ENCODE measurements at places on chromosomes 2 and 18.

DNA sequence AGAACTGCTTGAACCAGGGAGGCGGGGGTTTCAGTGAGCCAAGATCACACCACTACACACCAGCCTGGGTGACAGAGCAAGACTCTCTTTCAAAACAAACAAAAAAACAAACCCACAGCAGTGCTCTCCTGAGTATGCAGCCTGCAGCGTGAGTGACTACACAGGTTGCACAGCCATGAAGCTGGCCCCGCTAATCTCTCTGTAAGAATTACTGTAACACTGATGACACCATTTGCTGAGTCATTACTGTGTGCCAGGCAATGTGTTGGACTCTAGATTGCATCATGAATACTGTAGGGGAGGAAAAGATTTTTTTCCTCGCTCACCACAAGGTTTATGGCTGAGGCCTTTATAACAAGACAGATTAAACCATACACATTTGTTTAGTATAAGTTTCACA, 118.6 kb upstream of the ATP8B1 start:
- no peak for DNase-seq

DNA sequence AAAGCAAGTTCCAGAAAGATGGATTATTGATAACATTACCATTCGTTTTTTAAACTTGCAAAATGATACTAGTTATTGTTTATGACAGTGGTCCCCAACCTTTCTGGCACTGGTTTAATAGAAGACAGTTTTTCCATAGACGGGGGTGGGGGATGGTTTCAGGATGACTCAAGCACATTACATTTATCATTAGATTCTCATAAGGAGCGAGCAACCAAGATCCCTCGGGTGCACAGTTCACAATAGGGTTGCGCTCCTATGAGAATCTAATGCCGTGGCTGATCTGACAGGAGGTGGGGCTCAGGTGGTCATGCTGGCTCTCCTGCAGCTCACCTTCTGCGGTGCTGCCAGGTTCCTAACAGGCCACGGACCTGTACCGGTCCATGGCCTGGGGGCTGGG, 86.2 kb downstream of the BCL2 start:
- DNase-seq = no peak

- no peak for DNase-seq
Observed at GRCh38 chr2:16406496-16407289, 258.9 kb downstream of the CYRIA start.

GRCh38 chr2:54387059-54387991, 68.8 kb upstream of the SPTBN1 start:
- no peak for DNase-seq

GRCh38 chr2:143564419-143564818, 435.2 kb downstream of the ARHGAP15 start:
- no peak for DNase-seq

DNA sequence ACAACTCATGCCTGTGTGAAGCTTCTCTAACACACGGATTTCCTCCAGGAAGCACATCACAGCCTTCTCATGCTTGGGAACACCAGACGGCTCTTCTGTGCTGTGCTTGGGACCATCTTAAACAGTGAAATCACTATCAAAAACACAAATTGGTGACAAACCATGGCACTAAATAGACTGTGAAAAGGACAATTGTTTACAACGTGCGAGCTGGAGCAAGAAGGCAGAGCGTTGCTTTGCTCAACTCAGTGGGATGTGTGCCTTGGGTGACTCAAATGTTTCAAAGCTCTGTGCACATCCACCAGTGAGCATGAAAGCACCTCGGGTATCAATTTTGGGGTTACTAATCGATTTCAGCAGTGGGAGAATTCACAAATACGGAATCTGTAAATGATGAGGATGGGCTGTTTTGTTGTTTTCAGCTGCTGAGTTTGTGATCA, 182.4 kb upstream of the ARL4C start:
- no peak for DNase-seq

DNA sequence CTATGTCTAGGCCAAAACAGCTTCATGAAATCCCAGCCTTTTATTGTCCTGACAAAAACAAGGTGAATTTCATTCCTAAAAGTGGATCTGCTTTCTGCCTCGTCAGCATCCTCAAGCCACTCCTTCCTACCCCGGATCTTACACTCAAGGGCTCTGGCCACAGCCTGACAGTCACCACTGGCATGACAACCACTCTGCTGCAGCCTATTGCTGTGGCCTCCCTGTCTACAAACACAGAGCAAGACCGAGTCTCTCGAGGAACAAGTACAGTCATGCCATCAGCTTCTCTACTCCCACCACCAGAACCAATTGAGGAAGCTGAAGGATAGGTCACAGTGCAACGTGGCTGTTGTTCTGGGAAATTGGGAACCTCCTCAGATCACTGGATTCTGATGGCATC, 106.1 kb downstream of the ICA1L start:
- no peak for DNase-seq

DNA sequence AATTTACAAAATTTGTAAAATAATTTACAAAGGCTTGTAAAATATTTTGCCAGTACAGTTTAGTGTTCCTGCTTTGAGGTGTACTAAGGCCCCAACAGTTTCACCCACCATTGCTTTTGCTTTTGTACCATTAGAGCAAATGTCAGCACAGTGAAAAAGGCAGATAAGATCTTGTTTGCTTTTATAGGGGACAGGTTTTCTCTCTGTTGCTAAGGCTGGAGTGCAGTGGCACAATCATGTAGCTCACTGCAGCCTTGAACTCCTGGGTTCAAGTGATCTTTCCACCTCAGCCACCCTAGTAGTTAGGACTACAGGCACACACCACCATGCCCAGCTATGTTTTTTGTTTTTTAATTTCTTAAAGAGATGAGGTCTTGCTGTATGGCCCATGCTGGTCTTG, 19.6 kb upstream of the NPC1 start:
- no peak for DNase-seq

- DNase-seq = no peak
Observed at GRCh38 chr18:49464718-49465598, 4.5 kb upstream of the DYM start.

- DNase-seq = no peak
Observed at GRCh38 chr18:14940735-14941134, 192.8 kb downstream of the ANKRD30B start.

DNA sequence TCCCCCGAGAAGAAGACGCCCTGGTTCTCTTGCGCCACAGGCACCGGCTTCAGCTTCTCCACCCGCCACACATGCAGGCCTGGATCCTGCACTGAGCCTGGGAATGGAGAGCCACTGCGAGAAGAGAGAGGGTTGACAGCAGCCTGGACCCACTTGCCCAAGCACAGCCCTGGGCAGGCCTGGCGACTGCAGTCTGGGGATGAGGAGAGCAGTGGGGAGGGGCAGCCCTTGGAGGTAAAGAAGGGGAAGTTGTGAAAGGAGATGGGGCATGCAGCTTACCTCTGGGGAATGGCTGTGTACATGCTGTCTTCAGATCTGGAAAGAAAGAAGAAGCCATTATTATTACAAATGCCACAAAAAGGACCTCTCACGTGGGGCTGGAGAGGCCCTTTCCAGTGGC, 8.3 kb downstream of the CAPG start:
- no peak for DNase-seq

DNA sequence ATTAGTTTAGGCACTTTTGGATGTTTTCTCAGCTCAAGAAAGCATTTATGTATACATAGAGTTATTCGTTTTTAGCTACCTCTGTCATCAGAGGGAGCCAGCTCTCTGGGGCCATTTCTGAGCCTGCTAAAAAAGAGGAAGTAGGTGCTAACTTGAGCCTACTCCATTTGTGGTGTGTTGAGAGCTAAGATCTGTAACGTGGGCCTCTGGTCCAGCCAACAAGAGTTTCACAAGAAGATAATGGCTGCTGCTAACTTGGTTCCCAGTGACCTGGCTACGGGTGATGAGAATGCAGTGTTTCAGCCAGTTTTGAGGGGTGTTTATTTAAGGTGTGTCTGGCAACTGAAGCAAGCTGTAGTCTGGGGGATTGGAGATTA, 182.5 kb downstream of the PRKCE start:
- no peak for DNase-seq

DNA sequence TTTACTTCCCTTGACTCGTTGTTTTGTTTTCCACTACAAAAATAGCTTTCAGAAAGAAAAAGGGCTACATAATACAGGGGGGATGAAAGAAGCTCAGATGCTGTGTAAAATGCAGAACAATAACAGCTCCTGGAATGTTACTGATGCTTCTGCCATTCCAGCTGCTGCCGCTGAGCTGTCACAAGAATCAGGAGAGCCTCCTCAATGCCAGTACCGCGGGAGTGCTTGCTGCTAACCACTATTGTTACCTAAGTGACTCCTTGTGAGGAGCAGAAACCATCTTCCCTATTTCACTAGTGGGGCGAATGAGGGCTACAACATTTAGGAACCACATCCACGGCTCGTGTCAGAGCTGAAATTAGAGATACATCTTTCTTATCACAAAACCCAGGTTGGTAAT, 384.8 kb downstream of the GALR1 start:
- DNase-seq = no peak

DNA sequence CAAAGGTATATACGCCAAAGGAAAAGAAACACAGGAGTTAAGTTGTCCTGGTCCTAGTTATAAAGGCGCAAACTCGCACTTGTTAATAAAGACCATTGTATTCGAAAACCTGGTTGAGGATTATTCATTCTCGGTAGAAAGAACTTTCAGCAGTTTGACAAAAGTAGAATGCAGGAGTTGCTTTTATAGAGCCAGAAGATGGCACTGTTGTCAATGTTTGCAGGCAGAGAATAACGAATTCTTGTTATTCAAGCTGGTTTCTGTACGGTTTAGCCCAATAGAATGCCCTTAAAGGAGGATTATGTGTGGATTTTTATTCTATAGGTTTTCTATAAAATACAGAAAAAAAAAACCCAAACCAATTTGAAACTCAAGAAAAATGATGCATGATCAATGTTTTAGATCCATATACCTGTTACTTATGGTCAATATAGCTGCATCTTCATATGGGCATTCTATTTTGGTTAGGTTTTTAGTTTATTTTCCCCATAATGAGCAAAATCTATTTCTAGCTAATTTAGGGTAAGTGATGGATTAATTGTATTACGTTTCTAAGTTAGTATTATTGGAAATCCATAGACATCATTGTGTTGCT, 510.3 kb downstream of the PLCL1 start:
- no peak for DNase-seq

DNA sequence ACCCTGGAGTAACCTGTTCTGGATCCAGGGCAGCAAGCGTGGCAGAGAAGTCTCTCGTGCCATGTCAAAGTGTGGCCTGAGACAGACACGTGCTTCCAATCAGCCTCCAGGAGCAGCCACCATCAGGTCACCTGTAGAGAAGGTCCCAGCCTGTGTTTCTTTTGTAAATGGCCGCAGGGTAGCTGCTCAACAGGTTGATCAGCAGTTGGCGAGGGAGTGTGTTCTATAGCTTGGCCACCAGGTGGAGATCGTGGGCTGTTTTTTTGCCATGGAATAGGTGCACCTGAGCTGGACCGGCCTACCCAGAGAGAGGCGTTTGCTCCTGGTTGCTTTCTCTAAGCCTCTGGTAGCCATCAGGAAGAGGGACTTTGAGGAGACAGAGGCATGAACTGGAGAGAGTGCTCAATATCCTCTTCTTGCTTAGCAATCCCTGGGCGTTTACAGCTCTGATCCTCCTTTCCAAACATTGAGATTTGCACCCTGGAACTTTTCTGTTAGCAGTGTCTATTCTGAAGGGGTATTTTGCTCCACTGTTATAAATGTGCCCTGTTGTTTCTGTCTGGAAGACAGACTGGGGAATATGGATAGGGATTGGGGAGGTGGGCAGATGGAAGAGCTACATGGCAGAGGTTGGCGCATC, 34.2 kb upstream of the EN1 start:
- peak; percentile 30 for DNase-seq

DNA sequence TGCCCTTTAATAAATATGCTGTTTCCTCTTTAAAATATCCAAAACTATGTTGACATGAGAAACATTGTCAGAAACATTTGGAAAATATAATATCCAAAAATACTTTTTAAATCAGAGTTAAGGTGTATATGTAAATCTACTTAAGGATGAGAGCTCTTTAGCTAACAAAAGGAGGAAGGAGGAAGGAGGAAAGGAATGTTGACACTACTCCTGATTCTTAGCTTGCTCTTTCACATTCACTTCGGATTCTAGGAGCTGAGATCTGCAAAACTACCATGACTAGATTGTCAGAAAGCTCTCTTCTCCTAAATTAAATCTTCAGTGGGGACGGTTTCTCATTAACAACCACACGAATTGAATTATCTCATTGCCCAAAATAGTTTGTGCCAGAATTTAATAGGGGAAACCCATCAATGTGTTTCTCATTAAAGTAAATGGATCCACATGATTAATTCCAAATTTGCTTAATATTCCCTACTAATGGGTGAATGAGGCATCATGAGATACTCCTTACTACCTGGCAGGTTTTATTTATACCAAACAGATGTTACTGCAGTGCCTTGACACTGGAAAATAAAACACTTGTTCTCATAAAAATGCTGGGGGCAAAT, 509.1 kb downstream of the MBD2 start:
- DNase-seq = no peak

GRCh38 chr2:170586571-170587095, 128.5 kb upstream of the SP5 start:
- DNase-seq = no peak

DNA sequence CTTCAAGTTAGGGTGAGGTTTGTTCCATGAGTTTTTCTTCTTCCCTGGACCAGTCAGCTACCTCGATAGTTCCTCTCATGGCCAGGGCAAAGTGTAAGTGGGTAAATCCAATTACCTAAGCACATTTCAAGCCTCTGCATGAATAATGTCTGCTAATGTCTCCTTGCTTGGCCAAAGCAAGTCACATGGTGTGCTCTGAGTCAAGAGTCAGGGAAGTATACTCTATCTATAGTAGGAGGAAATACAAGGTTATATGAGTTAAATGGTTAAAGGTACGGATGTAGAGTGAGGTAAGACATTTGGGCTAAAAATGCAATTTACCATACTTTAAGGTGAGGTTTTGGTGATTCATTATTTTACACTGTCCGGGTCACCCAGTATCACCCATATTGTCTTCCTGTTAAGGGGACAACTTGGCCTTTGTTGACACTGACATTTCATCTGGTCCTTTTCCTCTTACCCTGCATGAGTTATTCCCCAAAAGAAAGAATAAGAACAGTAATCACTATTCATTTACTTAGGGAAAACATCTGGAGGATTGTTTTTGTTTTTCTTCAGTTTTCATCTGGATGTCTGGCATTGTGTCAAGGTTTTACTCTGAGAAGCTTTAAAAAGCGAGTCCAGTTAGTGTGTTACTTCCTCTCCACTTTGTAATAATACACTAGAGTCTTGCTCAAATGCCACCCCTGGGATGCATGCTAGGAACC, 405.5 kb downstream of the RND3 start:
- no peak for DNase-seq

GRCh38 chr2:219522111-219523030, 8.1 kb downstream of the ASIC4 start:
- DNase-seq = no peak

DNA sequence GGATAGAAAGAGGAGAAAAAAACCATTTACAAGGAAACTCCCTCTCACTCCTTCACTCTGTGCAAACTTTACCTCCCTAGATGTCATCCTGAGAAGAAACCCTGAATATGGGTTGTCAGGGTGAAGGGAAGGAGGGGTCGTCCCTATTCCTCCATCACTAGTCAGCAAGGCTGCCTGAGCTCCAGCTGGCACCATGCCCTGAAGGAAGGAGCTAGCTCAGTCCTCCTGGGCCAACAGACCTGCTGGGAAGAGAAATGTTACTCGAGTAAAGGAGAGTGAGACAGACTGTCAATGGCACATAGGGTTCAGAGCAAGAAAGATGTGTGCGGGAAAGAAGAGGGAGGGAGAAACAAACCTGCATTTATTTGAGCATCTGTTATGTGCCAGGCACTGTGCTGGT, 18.3 kb upstream of the EPAS1 start:
- DNase-seq = no peak

GRCh38 chr2:185828326-185828725, 89.7 kb downstream of the FSIP2 start:
- no peak for DNase-seq

- DNase-seq = no peak
Observed at GRCh38 chr2:211477537-211478275, 921.3 kb downstream of the CPS1 start.
